Ascending aorta (tissue), 2 donors: ENCODE measurements at places on chromosomes 5 and 9.

DNA sequence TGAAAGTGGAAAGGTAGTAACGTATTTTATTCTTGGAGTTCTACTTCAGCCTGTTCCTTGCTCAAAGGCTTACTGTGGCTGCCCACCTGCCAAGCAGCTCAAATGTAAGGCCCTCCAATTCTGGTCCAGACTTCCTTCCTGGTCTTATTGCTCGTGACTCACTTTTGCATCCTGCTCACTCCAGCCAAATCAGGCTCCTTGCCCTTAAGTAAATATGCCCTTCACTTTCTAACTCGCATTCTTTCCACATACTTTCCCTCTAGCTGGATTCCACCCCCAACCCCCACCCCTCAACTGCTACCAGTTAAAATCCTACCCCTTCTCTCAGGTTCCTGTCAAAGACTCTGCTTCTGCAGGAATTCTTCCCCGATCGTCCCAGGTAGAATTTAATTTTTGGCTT is 96.6 kb downstream of the GALNT10 start:
- peak; percentile 79 for DNase-seq

DNA sequence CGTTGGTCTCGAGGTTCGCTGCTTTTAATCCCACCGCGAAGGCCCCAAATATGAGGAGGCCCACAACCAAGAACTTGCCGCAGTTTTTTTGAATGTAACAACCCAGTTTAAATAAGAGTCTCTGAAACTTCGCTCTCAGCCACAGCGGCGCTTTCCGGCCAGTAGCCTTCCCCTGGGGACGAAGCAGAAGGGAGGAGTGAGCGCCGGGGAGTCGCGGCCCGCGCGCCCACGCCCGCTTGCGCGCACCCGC is 10.4 kb downstream of the PTCH1 start:
- DNase-seq: no peak

DNA sequence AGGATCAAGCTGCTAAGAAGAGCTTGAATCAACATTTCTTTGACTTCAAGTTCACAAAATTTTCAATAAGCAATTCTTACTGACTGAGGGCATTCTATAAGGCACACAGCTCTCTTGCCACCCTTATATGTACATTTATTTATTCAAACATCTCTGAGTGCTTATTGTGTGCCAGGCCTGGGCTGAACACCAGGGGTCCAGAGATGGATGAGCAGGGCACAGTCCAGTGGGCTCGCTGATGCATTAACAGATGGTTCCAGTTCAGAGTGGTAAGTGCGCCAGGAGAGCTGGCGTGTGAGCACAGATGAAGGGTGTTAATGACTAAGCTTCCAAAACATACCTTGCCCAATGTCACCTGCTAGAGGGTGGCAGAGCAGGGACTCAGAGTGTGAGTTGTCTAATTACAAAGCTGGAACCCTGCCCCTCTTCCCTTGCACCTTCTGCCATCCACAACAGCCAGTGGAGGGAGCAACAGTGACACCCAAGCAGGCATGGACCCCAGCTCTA is 24.6 kb downstream of the ALG2 start:
- DNase-seq: no peak

DNA sequence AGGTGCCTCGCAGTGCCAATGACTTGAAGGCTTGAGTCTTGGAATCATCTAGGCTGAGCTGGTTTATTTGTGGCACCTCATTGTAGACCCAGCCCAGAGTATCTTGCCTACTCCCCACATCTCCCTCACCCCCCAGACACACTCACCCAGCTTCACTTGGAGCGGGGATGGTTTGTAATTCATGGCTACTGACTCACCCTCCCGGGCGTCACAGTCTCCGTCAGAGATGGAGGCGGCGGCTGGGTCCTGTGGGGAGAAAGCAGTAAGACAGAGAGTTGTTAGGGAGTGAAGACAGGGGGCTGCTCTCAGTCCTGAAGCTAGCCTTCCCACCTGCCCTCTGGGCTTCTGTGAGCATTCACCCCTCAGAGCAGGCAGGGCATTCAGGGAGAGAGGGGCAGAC is 29.0 kb upstream of the MYORG start:
- DNase-seq: no peak

DNA sequence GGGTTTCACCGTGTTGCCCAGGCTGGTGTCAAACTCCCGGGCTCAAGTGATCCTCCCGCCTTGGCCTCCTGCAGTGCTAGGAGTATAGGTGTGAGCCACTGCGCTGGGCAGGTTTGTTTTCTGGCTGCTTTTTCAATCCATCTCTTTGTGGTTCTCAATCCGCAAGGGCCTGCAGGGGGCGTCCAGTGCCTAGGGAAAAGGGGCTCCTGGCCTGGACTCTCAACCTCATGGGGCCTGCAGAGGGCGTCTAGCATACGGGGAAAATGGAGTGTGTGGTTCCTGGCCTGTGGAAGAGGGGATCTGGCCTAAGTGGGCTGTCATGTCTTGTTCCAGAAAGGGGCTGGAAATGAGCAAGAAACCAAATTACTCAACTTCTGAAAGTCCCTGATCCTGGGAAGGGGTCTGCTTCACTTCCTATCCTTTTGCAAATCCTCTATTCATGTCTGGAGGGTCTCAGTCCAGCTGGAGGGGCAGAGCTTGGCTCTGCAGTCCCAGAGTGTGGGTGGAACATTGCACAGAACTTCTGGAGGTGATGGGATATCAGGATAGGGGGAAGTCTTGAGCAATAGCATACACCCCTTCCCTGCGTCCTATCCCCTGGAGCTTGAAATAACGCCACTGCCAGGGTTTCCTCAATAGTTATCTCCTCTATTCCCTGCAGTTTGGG is 12.7 kb upstream of the CCL27 start:
- DNase-seq: no peak

DNA sequence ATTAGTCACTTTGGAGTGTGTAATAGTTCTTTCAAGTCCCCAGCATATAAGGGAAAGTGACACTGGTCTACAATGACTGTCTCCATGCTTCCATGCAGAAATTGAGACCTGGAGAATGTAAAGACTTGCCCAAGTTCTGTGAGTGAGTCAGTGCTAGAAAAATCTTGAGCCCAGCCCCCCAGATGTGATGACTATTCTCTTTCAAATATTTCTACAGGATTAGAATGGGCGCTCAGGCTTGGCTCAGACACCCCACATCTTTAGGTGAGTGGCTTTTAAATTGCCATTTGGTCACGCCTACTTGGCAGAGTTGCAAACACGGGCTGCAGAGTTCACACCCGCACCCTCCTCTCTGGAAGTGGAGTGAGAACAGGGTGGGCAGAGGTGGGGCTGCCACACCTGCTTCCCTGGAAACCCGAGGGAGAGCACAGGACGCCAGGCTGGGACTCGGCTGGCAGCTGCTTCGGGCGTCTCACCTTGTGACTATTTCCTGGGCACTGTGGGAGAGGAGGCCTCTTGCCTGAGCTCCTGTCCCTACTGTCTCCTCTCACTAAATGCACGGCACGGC is 37.6 kb downstream of the ROPN1L start:
- no peak for DNase-seq

DNA sequence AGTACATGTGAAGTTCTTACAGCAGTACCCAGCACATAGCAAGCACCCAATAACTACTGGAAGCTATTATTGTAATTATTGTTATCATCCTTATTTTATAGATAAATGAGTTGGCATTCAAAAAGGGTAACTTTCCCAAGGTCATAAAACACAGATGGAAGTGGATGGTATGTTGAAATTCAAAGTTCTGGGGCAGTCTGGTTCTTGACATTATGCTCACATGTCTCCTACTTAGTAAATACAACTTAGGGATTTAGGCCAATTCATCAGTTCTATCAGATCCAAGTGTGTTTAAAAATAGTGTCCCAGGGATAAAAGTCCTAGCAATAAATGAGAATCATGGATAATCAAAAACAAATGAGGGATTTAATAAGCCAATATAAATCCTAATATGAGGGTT is 265.2 kb downstream of the ADAMTSL1 start:
- no peak for DNase-seq

DNA sequence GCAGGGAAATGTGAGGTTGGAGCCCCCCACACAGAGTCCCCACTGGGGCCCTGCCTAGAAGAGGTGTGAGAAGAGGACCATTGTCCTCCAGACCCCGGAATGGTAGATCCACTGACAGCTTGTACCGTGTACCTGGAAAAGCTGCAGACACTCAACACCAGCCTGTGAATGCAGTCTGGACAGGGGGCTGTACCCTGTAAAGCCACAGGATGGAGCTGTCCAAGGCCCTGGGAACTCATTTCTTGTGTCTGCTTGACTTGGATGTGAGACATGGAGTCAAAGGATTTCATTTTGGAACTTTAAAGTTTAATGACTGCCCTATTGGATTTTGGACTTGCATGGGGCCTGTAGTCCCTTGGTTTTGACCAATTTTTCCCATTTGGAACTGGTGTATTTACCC is 535.0 kb upstream of the MEF2C start:
- DNase-seq: no peak

DNA sequence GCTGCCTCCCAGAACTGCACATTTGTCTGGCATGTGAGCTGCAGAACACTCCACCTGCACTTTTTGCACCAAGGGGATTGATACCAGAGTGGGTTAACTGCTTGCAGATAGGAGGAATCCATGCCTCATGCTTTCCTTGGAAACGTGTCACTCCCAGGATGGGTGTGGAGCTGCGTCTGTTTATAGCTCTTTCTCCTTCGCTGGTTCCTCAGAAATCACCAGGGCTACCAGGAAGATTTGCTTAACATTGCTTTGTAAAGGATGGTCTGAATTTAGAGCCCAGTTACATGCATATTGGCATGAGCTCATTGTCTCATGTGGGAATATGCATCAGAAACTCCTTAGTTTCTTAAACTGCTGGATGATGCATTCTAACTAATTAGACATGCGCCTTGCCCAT is 234.6 kb downstream of the GADD45G start:
- no peak for DNase-seq

GRCh38 chr9:29001006-29001405 is 1427.7 kb upstream of the C9orf72 start:
- DNase-seq: no peak

DNA sequence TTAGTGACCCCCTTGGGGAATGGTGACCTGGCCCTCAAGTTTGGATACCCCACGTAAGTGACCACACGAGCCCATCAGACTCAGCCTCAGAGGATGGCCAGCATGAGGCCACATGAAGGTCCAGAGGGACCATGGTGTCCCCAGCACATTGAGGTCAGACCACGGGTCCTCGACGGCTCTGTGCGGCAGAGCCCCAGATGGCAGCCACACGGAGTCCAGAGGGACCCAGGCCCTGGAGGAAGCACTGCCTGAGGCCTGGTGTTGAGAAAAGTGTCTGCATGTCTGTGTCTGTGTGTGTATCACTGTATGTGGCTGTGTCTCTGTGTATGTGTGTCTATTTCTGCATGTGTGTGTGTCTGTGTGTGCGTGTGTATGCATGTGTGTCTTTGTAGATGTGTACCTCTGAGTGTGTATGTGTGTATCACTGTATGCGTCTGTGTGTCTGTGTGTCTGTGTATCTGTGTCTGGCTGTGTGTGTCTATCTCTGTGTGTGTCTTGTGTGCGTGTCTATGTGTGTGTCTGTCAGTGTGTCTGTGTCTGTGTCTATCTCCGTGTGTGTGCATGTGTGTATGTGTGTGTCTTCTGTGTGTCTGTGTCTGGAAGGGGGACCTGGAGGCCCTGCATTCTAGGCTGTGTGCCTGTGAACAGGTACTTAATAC is 992 bp downstream of the LCNL1 start:
- DNase-seq: no peak

DNA sequence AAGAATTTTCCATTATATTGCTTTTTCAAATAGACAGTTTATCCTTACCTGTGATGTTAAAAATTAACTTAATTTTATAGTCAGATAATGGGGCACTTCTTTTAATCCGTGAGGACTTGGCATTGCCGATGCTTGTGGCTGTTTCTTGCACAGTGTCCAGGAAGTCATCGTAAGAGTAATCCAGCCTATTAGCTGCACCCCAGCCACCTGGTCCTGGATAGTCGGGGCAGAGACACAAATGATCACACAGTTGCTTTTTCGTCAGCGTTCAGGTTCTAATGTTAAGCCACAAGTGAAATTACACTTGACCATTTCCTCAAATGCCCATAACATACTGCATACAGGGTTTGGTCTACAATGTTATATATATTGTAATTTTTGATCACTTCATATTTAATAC is 107.4 kb downstream of the SVEP1 start:
- no peak for DNase-seq

DNA sequence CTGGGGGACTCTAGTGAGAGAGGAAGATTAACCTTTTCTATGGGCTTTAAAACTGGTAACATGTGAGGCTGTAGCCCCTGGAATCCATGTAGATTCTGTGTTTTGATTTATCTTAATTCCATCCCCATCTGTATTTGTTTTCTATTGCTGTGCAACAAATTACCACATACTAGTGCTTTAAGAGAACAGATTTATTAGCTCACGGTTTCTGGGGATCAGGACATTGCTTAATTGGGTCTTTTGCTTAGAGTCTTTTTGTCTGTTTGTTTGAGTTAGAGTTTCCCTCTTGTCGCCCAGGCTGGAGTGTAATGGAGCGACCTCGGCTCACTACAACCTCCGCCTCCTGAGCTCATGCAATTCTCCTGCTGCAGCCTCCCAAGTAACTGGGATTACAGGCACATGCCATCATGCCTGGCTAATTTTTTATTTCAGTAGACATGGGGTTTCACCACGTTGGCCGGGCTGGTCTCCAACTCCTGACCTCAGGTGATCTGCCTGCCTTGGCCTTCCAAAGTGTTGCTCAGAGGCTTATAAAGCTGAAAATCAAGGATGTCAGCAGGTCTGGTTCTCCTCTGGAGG is 29.9 kb upstream of the GNA14 start:
- DNase-seq: no peak

DNA sequence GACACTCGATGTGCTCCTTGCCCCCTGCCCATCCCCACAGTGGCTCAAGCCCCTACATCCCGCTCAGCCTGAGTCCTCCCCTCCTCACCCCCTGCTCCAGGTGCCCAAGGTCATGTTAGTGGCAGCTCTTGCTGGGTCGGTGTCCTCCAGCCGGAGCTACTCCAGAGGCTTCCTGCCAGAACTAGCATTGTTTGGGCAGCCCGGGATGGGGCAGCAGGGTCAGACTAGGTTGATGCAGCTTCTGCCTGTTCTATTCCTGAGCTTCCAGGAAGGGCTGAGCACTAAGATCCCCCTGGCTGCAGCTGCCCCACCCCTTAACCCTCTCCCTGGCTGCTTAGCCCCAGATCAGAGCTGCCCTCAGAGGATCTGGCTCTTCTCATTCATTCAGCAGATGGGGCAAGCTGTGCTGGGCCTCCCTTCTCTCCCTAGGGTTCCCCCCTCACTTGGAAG is 671 bp downstream of the RGS14 start:
- DNase-seq: no peak

- DNase-seq: no peak
These were observed 39.3 kb upstream of the DAB2 start for GRCh38 chr5:39464088-39464487.

GRCh38 chr9:71928806-71929205 is 17.4 kb downstream of the C9orf85 start:
- no peak for DNase-seq

GRCh38 chr5:160134332-160134731 is 15.1 kb upstream of the PWWP2A start:
- no peak for DNase-seq
